ENCODE measurements at places on chromosomes 5 and 9. TPM values are rescaled to one million over a fixed set of nuclear protein-coding genes. Genes with fewer than 3 reads are reported as not detected.
A peak's percentile ranks its signal among the peaks of the same experiment; 100 is the strongest.

Gene SLC2A6
- 21.1 TPM for total RNA-seq

Gene FAM151B
- total RNA-seq = 2.9 TPM

Gene MARCHF6
- 139 TPM for total RNA-seq

Gene UNC5A
- 0.70 TPM for total RNA-seq

Gene PLAC8L1
- 2.7 TPM for total RNA-seq

Gene TMC1
- not detected for total RNA-seq

Gene NR2F1
- 4.3 TPM for total RNA-seq

Gene AK8
- 0.84 TPM for total RNA-seq

DNA sequence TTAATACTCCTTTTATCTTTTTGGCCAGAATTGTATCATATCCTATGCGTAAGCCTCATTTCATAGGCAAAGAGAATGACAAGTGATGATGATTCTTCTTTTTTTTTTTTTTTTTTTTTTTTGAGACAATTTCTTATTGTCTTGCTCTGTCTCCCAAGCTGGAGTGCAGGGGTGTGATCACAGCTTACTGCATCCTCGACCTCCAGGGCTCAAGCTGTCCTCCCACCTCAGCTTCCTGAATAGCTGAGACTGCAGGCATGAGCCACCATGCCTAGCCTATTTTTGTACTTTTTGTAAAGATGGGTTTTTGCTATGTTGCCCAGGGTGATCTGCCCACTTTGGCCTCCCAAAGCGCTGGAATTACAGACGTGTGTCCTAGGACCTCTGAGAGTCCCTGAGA is 41.9 kb upstream of the C5orf24 start:
- H3K4me3 ChIP-seq = no peak overlapping the region
- H3K4me1 ChIP-seq = no peaks in the 10 kb centered on the region
- H3K27ac ChIP-seq = no peak overlapping the region
- H3K27me3 ChIP-seq = no peaks in the 10 kb centered on the region
- H3K36me3 ChIP-seq = peaks cover 22% of the 10 kb centered on the region

DNA sequence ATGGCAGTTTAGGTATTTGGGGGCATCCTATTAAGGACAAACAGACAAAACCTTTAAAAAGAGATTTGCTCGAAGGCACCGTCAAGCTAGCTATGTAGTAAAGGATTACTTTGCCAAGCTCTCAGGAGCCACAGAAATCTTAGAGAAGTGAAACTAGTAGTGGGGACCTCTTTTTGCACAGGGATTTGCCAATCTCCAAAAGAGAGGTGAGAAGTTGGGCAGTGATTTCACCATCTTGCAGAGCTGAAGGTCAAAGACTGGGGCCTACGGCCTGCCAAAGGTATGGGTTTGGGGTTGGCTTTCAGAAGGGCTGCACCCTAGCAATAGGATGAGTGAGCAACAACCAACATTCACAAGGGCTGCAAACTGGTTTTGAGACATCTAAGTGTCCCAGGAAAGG is 1.6 kb upstream of the FCN1 start:
- no peak overlapping the region for H3K4me3 ChIP-seq
- DNase-seq = no peak
- no peak overlapping the region for H3K27ac ChIP-seq
- H3K36me3 ChIP-seq = no peaks in the 10 kb centered on the region
- H3K4me1 ChIP-seq = no peaks in the 10 kb centered on the region
- peaks cover 5% of the 10 kb centered on the region for H3K27me3 ChIP-seq

- DNase-seq = peak; percentile 54
- H3K4me3 ChIP-seq = no peak overlapping the region
- no peak overlapping the region for H3K27ac ChIP-seq
- no peaks in the 10 kb centered on the region for H3K4me1 ChIP-seq
- no peaks in the 10 kb centered on the region for H3K27me3 ChIP-seq
Observed at GRCh38 chr5:103362211-103362610, 103.6 kb downstream of the MACIR start.

- no peak for DNase-seq
- no peaks in the 10 kb centered on the region for H3K36me3 ChIP-seq
- H3K27ac ChIP-seq = no peak overlapping the region
- peaks cover 6% of the 10 kb centered on the region for H3K4me1 ChIP-seq
Observed at GRCh38 chr5:163497315-163497714, 8.1 kb upstream of the MAT2B start.

DNA sequence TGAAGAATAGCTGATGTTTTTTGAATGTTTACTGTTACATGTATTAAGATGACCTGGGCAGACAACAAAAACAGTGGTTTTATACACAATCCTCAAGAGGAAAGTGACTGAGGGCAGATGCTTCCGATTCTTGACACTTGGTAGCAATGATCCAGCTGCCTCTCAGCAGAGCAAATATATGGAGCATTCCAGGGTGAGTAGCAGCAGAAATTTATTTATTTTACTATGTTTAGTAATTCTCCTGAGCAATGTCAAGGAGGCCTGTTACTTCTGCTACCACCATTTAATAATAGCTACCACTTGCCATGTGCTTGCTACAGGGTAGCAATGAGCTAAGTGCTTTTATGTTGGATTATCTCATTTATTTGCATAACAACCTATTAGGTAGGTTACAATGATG is 69.1 kb upstream of the NR3C1 start:
- H3K27me3 ChIP-seq = no peaks in the 10 kb centered on the region
- peaks cover 9% of the 10 kb centered on the region for H3K4me1 ChIP-seq
- H3K36me3 ChIP-seq = no peaks in the 10 kb centered on the region
- DNase-seq = no peak

DNA sequence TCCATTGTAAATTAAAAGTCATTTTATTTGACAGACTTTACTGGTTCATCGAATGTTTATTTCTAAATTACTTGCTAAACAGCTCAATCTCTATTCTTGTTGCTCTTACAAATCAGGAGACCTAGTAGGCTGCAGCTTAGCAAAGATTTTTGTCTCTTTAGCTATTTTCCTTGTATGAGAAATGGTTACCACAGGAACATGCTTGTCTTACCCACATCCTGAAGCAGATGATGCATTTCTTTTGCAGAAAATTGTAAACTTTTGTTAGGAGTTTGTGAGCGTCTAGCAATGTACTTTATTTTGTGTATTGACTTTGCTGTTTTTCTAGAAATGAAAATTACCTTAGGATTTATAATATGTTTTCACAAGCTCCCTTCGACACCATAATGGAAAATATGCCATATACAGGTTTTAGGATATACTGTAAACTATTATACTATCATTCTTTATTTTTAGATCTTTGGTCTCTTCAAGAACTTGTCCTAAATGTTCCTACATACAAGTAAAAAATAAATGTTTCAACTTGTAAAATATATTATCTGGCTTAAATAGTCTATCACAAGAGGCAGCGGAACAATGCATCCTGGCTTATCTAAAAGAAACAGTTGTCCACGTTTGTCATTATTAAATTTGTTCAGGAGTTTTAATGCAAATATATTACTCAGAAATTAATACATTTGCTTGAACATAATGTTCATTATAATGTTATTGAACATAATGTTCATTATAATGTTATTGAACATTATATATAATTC is 54.1 kb downstream of the SPEF2 start:
- no peak overlapping the region for H3K4me3 ChIP-seq
- H3K27me3 ChIP-seq = no peaks in the 10 kb centered on the region
- H3K4me1 ChIP-seq = no peaks in the 10 kb centered on the region
- no peak for DNase-seq
- no peaks in the 10 kb centered on the region for H3K36me3 ChIP-seq

- H3K27me3 ChIP-seq = no peaks in the 10 kb centered on the region
- DNase-seq = no peak
- H3K4me3 ChIP-seq = no peak overlapping the region
- H3K27ac ChIP-seq = no peak overlapping the region
Observed at GRCh38 chr9:124857533-124858162, 4.1 kb downstream of the RPL35 start.

DNA sequence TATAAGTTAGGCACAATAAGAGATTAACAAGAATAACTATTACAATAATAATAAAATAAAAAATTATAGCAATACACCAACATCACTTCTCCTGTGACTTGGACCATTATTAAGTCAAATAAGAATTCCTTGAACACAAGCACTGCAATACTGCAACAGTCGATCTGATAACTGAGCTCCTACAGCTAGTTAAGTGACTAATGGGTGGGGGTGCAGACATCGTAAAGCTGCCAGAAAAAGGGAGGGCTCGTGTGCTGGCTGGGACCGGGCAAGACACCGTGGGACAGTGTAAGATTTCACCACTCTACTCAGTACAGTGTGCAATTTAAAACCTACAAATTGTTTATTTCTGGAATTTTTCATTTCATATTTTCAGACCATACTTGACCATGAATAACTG is 78.8 kb downstream of the SNX24 start:
- H3K4me1 ChIP-seq = no peaks in the 10 kb centered on the region
- DNase-seq = peak; percentile 49
- no peak overlapping the region for H3K27ac ChIP-seq
- no peaks in the 10 kb centered on the region for H3K36me3 ChIP-seq
- H3K4me3 ChIP-seq = no peak overlapping the region

GRCh38 chr5:43358726-43359125 is 45.5 kb upstream of the HMGCS1 start:
- H3K36me3 ChIP-seq = no peaks in the 10 kb centered on the region
- no peak overlapping the region for H3K27ac ChIP-seq
- H3K4me1 ChIP-seq = no peaks in the 10 kb centered on the region
- H3K27me3 ChIP-seq = no peaks in the 10 kb centered on the region

- H3K27me3 ChIP-seq = no peaks in the 10 kb centered on the region
- peaks cover 27% of the 10 kb centered on the region for H3K4me1 ChIP-seq
- no peak for DNase-seq
- no peak overlapping the region for H3K27ac ChIP-seq
Observed at GRCh38 chr9:120875195-120875565, 1.8 kb downstream of the PHF19 start.

DNA sequence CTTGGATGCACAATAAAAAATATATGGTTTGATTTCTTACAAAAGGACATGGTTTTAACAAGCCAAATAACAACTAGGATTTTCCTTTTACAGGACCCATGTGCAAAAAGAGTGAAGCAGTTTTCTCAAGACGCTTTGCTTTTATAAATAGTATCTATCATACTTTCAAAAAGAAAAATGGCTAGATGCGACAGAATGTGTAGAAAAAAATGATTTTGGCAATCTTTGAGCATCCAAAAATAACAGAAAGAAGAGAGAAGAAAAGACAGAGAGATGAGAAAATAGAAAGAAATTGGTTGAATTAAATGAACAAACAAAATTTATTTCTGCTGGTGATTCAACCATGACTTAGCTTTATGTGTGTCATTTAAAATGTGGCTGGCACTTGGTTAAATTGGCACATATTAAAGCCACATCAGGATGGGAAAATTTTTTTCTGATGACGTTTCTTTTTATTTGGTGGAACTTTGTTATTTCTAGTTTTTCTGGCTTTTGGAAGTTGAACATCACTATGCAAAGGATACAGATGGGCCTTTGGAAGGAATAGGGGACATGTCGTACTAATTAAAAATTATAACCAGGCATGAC is 35.6 kb upstream of the NREP start:
- H3K4me1 ChIP-seq = no peaks in the 10 kb centered on the region
- peak overlapping the region; percentile 18 for H3K27ac ChIP-seq
- H3K4me3 ChIP-seq = no peak overlapping the region
- DNase-seq = peak; percentile 47

DNA sequence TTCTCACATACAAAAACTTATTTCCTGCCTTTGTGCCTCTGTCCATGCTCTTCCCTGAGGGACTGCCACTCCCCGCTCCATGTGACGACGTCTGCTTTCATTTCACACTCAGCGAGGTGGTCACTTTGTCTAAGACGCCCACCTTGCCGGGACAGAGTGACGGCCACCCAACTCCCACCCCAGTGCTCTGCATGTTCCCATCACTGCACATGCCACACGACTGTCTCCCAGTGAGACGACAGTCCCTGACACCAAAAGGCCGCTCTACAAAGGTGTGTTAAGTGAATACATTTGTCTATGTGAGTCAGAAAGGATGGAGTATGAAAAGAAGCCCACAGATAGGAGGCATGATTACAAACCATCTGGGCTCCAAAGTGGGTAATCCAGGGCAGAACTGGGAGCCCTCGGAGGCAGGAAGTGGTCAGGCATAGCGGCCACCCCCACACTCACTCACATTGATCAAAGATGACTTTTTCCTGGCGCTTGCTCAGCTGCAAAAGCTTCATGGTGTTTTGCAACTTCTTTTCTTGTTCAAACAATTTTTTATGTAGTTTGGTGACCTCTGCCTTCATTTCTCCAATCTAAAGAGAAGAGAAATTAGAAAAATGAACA is 185.8 kb downstream of the CDK5RAP2 start:
- peaks cover 5% of the 10 kb centered on the region for H3K36me3 ChIP-seq
- H3K4me1 ChIP-seq = peaks cover 42% of the 10 kb centered on the region
- H3K27ac ChIP-seq = peak overlapping the region; percentile 76
- peak overlapping the region; percentile 9 for H3K4me3 ChIP-seq
- no peaks in the 10 kb centered on the region for H3K27me3 ChIP-seq

- H3K27me3 ChIP-seq = no peaks in the 10 kb centered on the region
- no peaks in the 10 kb centered on the region for H3K36me3 ChIP-seq
- no peak overlapping the region for H3K4me3 ChIP-seq
- no peak overlapping the region for H3K27ac ChIP-seq
- no peaks in the 10 kb centered on the region for H3K4me1 ChIP-seq
Observed at GRCh38 chr5:176169393-176170063, 68.7 kb upstream of the SIMC1 start.

DNA sequence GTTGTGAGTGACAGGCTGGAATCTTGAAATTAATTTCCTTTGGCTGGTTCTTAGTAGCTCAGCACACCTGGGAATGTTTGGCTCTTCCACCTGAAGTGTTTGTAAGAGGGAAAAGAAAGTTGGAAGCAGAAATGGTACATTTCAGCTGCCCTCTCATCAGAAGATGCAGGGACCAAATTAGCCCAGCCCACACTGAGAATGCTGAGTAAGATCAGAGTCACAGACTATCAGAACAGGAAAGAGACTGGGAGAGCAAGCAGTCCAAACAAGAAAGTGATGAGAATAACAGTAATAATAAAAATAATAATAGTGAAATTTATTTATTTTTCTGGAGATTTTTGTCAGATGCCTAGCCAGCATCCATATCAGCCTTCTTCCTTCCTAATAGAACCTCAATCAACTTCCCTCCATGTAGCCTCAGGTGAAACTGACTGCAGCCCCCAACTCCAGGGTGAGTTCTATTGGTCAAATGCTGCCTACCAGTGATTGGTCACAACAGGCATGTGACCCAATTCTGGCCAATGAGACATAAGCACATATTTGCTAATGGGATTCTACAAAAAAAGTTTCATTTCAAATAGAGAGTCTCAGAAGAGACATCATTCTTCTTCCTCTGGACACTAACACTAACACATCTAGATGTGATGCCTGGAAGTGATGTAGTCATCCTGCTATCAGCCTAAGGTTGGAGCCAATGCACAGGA is 31.2 kb upstream of the ADRA1B start:
- H3K36me3 ChIP-seq = no peaks in the 10 kb centered on the region
- no peaks in the 10 kb centered on the region for H3K27me3 ChIP-seq
- H3K27ac ChIP-seq = no peak overlapping the region
- no peak overlapping the region for H3K4me3 ChIP-seq
- H3K4me1 ChIP-seq = peaks cover 12% of the 10 kb centered on the region

GRCh38 chr9:100286257-100286656 is 66.5 kb downstream of the TEX10 start:
- H3K4me1 ChIP-seq = no peaks in the 10 kb centered on the region
- H3K27ac ChIP-seq = no peak overlapping the region
- peaks cover 4% of the 10 kb centered on the region for H3K36me3 ChIP-seq
- no peak for DNase-seq
- H3K4me3 ChIP-seq = no peak overlapping the region

GRCh38 chr5:34490506-34491250 is 165.4 kb upstream of the RAI14 start:
- no peak overlapping the region for H3K4me3 ChIP-seq
- H3K36me3 ChIP-seq = no peaks in the 10 kb centered on the region
- no peaks in the 10 kb centered on the region for H3K27me3 ChIP-seq
- DNase-seq = no peak

Measured in astrocyte (in vitro differentiated cells and primary cell).